Stimulated activated CD4-positive, alpha-beta T cell treated with anti-CD3 and anti-CD28 coated beads, Interleukin-12 subunit alpha, Interleukin-12 subunit beta, amount 100 ng/mL, for 48 hours (primary cell): ENCODE measurements at places on chromosomes 7 and 10.

- DNase-seq, result no peak
Measured at GRCh38 chr10:70575874-70576802, 26.4 kb downstream of the PRF1 start.

DNA sequence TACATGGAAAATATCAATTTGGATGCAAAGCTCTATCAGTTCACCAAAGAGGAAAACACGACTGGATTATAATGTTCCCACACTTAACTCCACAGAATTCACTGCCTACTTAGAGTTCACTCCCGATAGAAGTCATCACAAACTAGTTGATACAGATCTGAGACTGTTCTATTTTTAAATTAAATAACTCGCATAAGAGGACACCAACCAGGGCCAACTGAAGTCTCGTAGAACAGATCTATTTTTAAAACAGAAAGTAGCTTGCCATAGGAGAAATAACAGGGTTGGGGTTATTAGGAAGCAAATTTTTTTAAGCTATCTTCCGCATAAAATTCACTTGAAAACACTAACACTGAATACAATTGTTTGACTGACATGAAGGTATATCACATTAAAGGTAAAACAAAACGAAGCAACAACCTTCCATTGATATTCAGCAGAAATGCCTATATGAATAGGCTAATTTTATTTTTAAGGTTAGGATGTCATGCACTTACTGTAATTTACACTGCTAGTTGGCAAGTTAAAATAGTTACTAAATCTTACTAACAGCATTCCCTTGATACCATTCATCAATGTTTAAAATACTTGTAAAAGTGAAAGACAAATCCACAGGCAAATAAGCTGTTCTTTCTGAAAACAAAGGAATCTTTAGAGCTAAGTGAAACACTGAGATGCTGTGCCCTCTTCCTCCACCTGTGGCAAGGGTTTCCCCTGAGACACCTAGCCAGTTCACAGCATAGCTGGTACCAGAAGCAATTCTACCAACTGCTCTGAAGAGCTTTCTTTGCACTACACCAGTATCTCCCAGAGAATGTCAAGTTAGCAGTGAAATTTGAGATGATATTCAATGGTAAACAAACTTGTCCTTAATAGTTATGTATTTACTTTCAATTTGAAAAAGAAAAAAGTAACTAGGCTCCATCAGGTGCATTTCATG, 186.7 kb upstream of the ANK3 start:
- DNase-seq, result no peak

- DNase-seq, result no peak
Measured at GRCh38 chr7:120504386-120504785, 231.4 kb downstream of the KCND2 start.

DNA sequence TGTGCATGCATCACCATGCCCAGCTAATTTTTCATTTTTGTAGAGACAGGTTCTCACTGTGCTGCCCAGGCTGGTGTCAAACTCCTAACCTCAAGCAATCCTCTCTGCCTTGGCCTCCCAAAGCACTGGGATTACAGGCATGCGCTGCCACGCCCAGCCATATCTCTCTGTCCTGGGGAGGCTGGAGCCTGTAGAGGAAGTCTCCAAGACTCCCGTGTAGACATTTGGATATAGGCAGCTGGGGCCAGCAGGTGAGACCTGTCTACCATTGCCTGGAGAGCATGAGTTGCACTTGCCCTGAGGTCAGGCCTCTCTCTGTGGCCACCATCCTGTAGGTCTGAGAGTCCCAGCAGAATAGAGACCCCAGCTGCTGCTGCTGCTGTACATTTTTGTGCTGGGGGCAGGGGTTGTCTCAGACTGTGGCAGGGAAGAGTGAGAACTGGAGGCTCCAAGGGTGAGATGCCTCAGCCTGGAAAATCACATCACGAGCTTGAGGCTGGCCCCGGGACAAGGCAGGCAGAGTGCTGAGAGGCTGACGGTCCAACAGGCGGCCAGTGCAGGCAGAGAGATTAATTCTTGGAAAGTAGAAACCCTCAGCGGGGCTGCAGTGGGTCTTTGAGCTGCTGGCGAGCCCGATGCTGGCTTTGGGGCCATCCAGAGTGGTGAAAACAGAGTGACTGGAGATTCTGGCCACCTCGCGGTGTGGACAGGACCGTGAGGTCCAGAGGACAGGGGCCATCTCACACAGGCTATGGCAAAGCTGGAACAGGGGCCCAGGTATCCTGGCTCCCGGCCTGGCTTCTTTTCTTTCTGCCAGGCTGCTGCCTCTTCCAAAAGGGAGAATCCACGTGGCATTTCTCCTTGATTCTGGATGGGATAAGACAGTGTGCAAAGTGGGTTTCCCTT, 60.9 kb downstream of the TMEM270 start:
- DNase-seq, result no peak

- DNase-seq, result no peak
Measured at GRCh38 chr7:144484445-144484844, 81.0 kb upstream of the NOBOX start.

GRCh38 chr7:30112103-30112713, 22.6 kb upstream of the MTURN start:
- DNase-seq, result no peak

DNA sequence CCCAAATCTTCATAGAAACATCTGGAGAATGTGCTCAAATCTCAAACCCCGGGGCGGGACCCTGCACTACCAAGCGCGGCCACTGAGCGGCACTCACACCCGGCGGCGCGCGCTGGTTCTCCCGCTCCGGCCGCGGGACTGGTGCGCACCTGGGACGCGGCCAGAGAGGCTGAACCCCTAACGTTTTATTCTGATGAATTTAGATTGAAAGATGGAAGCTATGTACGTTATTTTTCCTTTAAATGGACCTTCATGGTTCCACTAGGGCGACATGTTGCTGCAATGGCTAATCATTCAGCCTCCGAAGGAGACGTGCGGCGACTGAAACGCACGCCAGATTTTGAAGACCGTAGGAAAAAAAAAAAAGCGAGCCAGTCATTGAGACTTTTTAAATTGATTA, 107.0 kb upstream of the INSIG1 start:
- DNase-seq, result peak; percentile 31

DNA sequence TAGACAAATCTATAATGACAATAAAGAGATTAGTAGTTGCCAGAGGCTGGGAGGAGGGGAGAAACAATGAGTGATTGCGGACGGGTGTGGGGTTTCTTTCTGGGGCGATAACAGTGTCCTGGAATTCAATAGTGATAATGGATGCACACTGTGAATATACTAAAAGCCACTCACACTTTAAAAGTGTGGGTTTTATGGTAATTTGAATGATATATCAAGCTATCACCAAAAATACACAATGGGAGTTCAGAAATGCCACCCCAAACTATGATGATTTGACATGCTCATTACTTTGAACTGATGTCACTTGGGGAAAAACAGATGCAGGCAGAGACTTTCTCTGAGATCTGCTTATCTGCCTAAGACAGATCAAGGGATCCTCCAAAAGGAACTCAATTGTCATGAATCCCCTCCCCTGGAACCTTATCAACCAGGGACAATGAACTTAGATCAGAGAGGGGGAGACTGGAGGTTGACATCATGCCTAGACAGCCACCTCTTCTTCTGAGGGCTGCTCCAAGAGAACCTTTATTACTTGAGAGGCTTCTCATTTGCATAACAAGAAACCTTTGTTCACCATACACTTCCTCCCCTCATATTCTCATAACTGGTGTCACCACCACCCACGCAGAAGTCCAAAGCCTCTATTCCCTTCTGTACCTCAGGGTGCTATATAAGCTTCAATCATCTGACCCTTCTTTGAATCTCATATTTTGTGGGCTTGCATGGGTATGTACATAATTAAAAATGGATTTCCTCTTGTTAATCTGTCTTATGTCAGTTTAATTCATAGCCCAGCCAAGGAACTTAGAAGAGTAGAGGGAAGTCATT, 14.8 kb upstream of the ZC3HAV1 start:
- no peak for DNase-seq

DNA sequence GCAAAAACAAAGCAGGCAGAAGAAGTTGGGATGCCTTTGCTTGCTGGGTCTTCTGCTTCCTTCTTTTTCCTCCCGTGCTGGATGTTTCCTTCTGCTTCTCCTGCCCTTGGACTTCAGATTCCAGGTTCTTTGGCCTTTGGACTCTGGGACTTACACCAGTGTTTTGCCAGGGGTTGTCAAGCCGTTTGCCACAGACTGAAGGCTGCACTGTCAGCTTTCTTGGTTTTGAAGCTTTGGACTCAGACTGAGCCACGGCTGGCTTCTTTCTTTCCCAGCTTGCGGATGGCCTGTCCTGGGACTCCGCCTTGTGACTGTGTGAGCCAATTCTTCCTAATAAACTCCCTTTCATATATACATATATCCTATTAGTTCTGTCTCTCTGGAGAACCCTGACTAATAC, 11.3 kb upstream of the LCOR start:
- DNase-seq, result no peak

DNA sequence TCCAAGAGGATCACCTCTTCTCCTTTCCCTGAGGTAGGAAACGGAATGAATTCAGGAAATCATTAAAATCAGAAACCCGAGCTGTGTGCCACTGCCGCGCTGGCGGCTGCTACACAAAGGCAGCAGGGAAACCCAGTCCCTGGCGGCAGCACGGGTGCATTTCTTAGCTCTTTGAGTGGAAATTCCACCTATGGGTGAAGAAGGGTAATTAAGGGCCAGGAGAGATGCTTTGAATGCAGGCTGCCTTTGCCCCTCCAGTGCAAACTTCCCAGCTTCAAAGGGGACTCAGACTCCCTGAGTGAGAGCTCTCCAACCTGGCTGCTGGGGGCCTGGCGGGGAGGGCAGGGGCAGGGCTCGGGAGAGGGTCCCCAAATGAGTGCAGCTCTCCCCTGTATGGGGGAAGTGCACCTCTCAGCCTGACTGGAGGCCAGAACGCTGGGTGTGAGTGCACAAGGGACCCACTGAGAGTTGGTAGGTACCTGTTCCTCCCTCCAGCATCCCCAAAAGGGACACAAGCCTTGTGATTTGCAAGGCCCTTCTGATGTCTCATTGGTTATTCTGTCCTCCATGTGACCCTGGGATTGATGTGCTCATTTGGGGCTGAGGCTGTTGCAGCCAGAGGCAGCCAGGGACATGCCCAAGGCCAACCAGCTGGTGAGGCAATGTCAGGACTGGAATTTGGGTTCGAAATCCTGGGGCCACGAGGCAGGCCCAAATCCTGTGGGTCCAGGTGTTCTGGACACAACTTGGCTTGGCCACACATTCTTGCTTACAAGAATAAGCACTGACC, 16.3 kb upstream of the ZMIZ1 start:
- DNase-seq, result no peak

DNA sequence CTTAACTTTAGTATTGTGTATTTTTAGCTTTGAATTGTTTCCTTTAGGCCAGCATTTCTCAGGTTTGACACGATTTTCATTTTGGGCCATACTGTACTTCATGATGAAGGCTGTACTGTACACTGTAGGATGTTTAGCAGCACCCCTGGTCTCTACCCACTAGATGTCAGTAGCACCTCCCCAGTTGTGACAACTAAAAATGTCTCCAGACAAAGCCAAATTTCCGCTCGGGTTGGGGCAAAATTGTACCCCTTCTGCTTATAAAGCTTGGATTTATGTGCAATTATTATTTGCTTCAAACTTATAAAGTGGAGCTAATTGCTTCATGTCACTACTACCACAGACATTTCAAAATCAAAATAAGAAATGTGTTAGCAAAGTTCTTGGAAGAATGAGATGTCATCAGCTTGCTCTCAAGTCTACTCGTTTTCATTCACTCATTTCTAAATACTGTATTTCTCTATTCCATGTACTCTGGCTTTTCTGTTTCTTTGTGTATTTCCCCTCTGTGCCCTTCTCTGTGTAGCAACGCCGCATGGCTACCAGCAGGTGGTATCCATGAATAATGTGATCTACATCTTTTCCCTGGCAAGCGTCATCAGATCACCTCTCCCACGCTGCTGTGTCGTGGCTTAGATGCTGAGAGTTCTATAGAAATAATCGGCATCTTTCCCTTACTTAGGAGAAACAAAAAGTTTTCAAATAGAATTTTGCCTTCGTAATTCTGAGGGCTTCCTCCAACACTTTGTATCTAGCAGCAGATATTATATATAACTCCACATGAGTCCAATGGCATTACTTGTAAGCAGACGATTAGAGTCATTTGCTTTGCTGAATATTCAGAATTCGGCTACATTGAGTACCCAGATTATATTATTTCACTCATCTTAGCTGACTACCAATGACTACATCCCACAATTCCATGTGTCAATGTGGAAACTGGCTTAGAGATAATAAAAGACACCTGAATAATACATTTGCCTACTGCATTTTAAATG, 47.8 kb upstream of the CALCR start:
- DNase-seq, result no peak

GRCh38 chr10:50740293-50740648, 535 bp downstream of the ASAH2B start:
- no peak for DNase-seq

- no peak for DNase-seq
Measured at GRCh38 chr10:112739592-112740353, 210.3 kb upstream of the TCF7L2 start.

DNA sequence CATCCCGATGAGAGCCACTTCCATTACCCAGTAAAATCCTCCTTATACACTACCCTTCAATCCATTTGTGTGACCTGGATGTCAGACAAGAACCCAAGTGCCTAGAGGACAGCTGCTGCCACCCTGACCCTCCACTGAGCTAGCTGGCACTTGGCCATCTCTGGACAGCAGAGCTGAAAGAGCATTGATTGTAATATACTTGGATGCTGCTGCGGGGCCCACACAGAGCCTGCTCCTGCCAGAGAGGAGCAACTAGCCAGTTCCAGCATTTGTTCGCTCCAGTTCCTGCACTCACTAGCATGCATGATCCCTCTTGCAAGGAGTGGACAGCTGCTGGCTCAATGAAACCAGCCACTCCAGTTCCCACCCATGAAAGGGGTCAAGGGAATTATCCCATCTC, 8.4 kb upstream of the TMEM254 start:
- no peak for DNase-seq

- no peak for DNase-seq
Measured at GRCh38 chr7:19969859-19970493, 196.6 kb upstream of the TMEM196 start.

DNA sequence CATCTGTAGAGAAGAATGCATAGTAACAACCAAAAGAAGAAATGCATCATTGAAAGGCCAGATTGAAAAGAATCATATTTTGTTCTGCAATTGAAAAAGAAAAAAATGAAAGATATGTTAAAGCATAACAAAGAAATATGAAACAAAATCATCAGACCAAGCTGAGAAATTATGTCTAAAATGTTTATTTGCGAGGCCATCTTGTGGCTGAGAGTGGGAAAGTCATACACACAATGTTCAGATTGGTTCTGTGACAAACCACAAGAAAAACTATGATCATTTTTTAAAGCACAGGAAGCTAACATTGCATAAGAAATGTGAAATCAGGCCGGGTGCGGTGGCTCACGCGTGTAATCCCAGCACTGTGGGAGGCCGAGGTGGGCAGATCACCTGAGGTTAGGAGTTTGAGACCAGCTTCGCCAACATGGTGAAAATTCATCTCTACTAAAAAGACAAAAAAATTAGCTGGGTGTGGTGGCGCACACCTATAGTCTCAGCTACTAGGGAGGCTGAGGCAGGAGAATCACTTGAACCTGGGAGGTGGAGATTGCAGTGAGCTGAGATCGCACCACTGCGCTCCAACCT, 36.6 kb downstream of the ABCB5 start:
- DNase-seq, result no peak
